Activated CD4-positive, alpha-beta memory T cell treated with anti-CD3 and anti-CD28 coated beads, Interleukin-2, amount 10 ng/mL, durations not matched to agents 7 days and 5 days (primary cell): ENCODE measurements at places on chromosomes 7 and 10.

DNA sequence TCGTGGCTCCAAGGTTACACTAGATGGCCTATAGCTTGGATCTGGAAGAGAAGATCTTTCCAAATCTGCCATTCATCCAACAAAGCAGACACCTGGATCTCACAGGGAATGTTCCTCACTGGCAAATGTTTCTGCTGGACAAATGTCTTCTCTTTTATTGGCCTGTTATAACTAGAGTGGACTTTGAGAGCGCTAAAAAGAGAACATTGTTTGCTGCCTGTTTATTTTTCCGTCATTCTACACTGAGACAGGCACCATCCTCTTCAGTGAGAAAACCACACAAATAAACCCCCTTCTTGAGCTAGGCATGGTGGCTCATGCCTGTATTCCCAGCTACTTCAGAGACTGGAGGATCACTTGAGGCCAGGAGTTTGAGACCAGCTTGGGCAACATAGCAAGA is 206.9 kb downstream of the CREB5 start:
- no peak for DNase-seq

DNA sequence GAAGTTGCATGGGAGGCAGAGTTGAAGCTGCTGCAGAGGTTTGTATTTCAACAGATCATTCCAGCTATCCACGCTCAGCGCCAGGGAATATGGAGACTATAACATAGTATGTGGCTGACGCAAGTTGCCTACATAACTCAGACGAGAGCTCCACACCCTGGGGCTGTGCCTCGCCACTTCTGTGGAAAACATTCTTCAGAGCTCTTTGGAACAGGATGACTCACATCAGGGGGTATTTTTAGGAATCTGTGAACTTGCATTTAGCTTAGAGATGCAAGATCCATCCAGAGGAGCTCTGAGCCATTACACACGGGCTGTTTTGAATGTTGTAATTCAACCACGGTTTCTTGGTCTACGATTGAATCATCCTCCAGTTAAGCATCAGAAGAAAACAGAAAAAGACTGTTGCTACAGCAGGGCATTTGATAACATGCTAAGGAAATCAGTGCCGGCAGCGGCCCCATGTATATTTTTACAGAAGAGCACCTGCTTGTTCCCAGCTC is 481.5 kb upstream of the AKR1E2 start:
- DNase-seq: no peak

DNA sequence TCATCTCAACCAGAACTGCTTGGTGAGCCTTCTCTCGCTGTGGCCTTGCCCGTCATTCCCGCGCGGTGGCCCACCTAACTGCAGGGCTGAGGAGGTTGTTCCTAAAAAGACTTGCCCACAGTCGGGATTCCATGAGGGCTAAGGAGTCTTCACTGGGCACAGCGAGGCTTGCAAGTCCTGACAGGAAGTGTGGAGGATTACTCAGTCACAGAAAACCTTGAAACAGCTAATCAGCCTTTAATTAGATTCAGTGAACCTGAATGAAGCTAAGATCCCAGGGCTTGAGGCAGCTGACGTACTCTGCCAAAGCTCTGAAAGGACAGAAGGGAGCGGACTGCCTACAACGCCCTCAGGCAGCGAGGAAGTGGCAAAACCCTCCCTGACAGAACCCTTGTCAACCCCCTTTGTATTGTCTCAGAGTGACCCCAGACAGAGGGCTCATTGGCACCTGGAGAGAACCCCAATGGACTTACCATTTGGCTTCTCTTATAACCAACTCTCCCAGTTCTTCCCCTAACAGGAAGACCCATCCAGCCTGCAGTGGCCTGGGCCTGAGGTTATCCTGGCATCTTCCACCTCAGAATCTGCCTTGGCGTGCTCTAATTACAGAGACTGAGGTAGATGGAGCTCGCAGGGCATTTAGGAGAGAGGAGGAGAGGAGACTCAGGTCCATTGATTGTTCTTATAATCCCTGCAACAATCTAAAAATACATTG is 2.5 kb upstream of the LAMB4 start:
- DNase-seq: no peak

DNA sequence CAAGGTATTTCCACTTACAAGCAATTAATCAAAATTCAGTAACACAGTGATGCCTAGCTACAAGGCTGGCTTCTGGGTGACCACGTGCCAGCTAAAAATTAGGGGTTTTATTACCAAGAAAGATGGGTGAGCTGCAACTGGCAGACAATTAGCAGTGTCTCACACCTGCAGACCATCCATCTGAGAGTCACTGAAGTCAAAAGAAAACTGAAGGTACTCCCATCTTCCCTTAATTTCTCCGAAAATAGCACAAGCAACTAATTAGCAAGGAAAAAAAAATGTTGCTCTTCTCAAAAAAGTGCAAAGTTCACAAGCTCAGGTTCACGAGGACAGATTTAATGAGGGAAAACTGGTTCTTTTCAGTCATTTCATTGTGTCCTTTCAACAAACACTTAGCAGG is 28.4 kb downstream of the RSU1 start:
- no peak for DNase-seq

GRCh38 chr10:18236756-18237155 is 96.5 kb downstream of the CACNB2 start:
- no peak for DNase-seq

DNA sequence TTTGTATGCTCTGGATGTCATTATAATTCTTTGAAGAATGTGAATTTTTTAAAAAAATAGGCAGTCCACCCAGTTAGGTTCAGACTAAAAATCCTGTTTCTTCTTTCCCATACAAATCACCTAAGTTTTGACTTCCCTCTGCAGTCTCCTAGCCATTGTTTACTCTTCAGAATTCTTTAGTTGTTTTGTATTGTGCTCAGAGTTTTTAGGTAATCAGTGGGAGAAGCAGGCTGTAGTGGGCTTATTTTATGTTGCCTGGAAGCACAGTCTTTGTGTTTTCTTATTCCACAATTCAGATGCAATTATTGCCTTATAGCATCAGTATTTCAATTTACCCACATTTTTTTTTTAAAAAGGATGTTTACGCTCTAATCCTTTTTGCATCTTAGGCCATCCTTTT is 94.9 kb downstream of the AKAP9 start:
- no peak for DNase-seq

DNA sequence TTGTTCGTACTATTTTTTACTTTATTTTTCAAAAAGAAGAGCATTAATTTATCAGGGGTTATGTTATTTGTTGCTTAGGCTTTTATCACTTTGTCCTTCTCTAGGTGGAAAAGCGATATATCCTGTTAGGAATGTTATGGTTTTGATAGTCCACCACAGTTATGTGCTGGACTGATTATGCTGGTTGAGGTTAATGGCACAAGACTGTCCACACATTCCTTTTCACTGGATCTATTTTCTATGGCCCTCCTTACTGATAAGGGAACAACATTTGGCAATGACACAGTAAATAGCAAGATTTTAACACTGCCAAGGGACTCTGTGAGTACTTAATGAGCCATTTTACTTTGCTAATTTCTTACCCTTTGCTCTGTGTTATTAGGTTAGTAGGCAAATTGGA is 1212.3 kb downstream of the NXPH1 start:
- no peak for DNase-seq

GRCh38 chr10:19819419-19820033 is 3.3 kb downstream of the PLXDC2 start:
- no peak for DNase-seq

GRCh38 chr10:32955299-32955772 is 2.7 kb downstream of the ITGB1 start:
- no peak for DNase-seq

DNA sequence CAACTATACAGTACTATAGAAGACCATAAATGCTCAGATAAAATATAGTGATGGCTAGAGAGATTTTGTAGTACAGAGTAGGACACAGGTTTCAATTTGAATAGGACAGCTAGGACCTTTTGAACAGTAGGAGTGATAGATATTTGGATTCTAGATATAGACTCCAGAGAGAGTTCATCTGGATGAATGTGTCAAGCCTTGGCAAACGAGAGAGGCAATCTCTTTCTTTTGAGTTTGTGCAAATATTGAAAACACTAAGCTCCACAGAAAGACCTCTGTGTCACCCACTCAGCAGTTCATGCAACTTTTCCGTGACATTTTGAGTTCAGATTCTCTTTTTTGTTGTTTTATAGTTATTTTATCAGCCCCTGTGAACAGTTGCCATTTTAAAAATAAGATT is 834.3 kb upstream of the COBL start:
- DNase-seq: no peak
